Aorta (tissue), 5 donors: ENCODE measurements at places on chromosomes 13 and 19. TPM values are rescaled to one million over a fixed set of nuclear protein-coding genes. Genes with fewer than 3 reads are reported as not detected.

MICOS13 gene
- total RNA-seq, result 35.4 TPM

ZNF431 gene
- total RNA-seq, result 13.4 TPM

CPAMD8 gene
- 2.6 TPM for total RNA-seq

DNA sequence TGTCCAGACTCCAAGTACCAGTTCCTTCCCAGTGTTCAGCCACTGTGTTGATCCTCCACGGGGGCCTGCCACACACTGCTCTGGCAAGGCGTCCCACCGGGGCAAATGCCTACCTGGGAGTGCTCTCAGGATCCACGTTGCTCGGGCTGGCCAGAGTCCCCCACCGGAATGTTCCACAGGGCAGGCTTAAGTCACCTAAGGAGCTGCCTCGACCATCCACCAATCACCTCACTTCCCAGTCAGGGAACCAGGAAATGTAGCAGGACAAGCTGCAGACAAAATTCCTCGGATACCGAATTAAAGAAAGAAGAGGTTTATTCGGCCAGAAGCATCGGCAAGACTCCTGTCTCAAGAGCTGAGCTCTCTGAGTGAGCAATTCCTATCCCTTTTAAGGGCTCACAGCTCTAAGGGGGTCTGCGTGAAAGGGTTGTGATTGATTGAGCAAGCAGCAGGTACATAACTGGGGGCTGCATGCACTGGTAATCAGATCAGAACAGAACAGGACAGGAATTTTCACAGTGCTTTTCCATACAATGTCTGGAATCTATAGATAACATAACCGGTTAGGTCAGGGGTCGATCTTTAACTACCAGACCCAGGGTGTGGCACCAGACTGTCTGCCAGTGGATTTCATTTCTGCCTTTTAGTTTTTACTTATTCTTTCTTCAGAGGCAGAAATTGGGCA is 56.9 kb upstream of the EDNRB start:
- DNase-seq, result no peak

- DNase-seq, result peak; percentile 17
Observed at GRCh38 chr19:50837300-50837699, 3.9 kb upstream of the KLK15 start.

DNA sequence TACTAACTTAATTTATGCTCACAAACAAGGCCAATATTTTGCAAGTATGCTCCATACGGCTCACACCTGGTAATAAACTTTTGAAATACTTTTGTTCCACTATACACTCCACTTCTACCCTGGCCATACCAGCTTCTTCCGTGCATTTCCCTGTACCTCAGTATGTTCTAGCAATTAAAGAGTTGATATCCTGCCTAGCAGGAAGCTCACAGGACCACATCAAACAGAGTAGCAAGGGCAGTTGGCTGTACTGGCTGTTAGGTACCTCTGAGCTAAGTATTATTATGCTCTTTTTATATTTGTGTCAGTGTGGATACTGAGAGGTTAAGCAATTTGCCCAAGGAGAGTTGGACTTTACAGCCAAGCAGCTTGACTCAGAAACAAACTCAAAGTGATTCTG is 257.7 kb downstream of the SLITRK6 start:
- DNase-seq, result no peak

DNA sequence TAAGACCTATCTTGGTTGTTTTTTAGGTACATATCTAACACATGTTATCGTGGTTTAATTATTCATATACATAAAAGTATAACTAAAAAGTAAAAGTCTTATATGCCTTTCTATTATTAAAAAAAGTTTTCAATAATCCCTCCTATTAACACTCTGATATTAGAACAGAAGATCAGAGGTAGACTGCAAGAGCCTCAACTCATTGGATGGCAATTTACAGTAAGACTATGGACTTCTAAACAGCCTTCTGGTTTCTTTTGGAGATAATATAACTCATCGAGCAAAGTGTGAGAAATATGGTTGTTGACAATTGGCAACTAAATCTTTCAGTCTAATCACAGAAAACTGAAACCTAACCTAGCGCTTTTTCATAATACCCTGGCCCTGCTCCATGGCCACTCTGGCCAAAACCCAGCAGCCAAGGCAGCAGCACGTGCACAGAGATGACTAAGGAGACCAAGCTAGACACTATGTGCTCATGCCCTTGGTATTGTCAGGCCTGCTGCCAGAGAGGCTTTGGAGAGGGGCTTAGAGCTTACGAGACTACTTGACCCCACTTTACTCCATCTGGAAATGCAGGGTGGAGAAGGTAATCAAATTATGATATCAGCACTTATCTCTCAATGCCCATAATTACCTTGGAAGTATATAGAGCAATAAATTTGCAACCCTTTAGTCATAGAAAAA is 40.6 kb upstream of the EEF1AKMT1 start:
- DNase-seq, result peak; percentile 94

DNA sequence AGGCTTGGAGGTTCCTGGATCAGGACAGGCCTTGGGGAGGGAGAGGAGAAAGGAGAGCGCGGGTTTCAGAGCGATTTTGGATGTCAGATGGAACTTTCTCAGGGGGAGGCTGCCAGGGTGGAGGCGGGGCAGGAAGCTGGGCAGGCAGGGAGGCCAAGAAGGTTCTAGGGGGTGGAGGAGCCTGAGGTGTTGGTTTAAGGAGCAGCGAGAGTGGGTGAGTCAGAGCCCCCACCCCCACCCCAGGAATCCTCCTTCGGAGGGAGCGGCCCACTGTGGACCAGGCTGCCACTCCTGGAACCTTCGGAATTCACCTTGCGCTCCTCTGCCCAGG is 15.9 kb upstream of the NOP53 start:
- DNase-seq, result peak; percentile 88

DNA sequence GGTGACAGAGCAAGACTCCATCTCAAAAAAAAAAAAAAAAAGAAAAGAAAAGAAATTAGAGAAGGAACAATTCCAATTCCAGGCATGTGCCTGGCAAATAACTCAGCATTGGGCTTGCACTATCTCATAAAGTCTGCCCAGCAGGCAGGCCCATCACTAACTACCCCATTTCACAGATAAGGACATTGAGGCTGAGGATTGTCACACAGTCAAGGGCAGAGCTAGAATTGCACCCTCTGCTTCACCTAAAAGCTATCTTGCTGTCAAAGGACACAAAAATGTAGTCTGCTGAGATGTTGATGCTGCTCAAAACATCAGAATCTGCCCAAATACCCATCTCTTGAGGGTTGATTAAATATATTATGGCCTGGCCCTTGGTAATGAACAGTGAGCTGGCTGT is 20.7 kb upstream of the COLGALT1 start:
- no peak for DNase-seq

- DNase-seq, result no peak
Observed at GRCh38 chr13:47548294-47548840, 452.7 kb downstream of the SUCLA2 start.

DNA sequence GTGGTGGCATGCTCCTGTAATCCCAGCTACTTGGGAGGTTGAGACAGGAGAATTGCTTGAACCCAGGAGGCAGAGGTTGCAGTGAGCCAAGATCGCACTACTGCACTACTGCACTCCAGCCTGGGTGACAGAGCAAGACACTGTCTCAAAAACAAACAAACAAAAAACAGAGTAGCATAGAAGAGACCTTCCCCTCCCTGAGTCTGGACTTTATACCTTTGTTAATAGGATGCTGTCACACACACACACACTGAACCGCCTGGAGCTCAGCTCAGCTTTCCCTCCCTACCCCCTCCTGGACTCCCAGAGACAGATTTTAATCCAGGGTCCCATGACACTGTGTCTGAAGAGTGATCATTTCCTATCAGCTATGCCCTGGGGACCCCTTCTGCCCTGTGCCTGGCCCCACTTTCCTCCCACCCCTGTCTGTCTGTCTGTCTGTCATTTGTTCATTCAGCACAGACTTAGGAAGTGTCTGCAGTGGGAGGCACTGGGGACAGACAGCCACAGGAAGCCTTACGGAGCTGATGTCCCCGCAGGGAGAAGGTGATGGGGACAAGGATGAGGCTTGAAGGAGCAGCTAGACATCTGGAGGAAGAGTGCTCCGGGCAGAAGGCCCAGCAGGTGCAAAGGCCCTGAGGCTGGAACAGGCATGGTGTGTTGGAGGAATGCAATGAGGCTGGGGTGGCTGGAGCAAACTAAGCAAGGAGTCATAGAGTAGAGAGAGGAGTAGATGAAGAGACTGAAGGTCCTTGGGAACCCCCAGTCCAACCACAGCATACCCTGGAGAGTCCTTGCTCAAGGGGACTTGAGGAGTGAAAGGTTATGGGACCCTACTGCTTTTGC is 4.9 kb downstream of the CERS4 start:
- no peak for DNase-seq
